Activated naive CD8-positive, alpha-beta T cell treated with anti-CD3 and anti-CD28 coated beads for 36 hours (primary cell): ENCODE measurements at places on chromosomes 2 and 18. TPM values are rescaled to one million over a fixed set of nuclear protein-coding genes. Genes with fewer than 3 reads are reported as not detected.

- no peak for DNase-seq
Observed at GRCh38 chr18:3360211-3360610, 89.8 kb upstream of the TGIF1 start.

The LRRTM1 gene
- not detected for total RNA-seq

DNA sequence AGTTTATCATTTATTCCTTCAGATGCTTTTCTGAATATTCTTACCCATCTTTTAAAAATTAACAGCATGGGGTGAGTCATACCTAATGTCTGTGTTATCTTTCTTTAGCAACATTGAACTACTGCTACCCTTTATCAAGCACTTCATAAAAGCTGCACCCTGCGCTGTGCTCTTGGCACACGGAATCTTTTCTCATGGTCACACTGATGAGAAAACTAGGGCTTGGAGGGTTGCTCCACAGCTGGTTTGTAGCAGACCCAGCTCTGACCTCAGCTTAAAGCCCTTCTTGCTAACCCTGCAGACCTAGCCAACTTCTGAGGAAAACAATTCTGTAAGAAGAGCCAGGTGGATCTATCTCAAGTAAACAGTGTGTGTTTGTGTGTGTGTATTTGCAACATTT is 106.3 kb downstream of the RNF144A start:
- no peak for DNase-seq

DNA sequence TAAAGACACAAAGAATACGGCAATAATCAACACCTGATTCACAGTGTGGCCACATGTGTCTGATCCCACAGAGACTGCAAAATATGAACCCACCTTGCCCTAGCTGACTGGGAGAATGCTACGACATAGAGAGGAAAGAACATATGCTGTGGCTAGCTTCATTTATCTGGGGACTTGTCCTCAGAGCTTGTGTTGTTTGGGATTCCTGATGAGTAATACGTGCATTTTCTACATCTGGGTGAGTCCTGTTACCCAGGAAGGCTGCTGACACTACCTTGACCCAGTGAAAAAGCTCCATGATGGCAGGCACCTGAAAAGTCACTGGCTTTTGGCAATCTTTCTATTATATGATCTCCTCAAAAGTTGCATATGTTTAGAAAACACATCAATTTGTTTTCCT is 427.7 kb upstream of the LYPD1 start:
- no peak for DNase-seq

GRCh38 chr2:232348936-232349335 is 29.6 kb upstream of the ALPP start:
- DNase-seq: no peak

The TAF4B gene
- total RNA-seq: 20.6 TPM

- no peak for DNase-seq
Observed at GRCh38 chr2:218123986-218124385, 1.8 kb upstream of the CXCR2 start.

DNA sequence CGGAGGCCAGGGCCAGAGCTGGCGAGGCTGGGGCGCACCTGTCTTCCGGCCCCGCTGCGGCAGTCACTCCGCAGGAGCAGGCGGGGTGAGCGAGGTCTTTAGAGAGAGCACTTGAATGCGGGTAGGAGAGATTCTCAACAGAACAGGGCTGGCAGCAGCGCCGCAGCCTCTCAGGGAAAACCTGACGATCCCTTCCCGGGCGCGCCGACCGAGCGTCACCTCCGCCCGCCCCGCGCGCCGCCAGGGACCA is 526 bp downstream of the PRKRA start:
- no peak for DNase-seq

DNA sequence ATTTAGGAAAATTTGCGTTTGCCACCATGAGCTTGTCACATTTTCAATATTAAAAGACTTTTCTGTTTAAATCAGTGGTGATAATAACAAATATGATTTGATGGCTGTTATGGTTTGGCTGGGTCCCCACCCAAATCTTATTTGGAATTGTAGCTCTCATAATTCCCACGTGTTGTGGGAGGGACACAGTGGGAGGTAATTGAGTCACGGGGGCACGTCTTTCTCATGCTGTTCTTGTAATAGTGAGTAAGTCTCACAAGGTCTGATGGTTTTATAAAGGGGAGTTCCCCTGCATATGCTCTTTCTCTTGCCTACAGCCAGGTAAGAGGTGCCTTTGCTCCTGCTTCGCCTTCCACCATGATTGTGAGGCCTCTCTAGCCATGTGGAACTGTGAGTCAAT is 83.4 kb upstream of the RGPD4 start:
- no peak for DNase-seq

The SLC5A7 gene
- total RNA-seq: not detected

DNA sequence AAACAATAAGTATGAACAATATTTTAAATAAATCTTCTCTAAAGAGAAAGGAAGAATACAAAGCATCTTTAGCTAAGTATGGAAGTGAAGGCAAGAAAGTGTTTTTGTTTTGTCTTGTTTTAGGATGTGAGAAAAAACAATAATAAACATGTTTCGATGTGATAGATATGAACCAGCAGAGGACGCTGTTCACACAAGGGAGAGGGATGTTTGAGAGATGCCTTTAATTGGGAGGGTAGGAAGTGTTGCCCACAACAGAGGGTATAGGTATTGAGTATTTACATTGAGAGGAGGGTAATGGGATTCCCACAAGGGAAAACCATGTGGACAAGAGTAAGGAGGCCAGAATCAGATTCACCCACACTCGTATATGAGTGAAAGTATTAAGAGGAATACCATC is 55.1 kb downstream of the CDH19 start:
- DNase-seq: no peak

The ALPG gene
- total RNA-seq: not detected

The DSC1 gene
- total RNA-seq: 1.1 TPM

DNA sequence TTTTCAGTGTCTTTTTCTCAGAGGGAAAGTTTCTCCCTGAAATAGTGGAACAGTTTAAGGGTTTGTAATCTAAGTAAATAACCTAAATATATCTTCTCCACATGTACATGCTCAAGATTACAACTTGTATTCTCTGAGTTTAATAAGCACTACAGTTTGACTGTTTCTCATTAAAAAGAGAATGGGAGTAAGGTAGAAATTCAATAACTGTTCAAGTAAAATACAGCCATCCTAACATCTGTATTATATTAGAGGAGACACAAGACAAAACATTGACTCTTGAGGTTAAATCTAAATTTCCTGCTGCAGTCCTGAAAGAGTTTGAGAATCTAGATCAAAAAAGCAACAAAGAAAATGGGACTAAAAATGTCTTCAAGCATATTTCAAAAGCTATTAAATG is 73.0 kb upstream of the ZNF397 start:
- no peak for DNase-seq

- DNase-seq: no peak
Observed at GRCh38 chr2:217058791-217059755, 199.2 kb upstream of the TNP1 start.

DNA sequence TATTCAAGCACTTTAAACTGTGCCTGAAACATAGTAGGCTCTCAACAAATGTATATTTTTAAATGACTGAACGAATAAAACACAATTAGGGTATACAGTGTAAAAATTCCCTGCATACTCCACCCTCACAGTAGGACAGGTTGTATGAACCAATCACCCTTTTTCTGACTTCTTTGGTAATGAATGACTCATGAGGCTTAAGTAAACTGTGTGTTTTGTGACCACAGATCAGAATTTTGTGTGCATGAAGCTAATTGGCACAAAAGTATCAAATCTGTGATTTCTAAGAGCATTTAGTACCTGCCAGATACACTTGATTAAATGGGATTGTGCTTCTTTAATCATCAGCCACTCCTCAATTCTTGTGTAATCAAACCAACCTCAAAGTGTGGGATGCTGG is 109.9 kb upstream of the MAP4K3 start:
- no peak for DNase-seq

GRCh38 chr2:133561045-133561852 is 7.0 kb downstream of the NCKAP5 start:
- DNase-seq: no peak

DNA sequence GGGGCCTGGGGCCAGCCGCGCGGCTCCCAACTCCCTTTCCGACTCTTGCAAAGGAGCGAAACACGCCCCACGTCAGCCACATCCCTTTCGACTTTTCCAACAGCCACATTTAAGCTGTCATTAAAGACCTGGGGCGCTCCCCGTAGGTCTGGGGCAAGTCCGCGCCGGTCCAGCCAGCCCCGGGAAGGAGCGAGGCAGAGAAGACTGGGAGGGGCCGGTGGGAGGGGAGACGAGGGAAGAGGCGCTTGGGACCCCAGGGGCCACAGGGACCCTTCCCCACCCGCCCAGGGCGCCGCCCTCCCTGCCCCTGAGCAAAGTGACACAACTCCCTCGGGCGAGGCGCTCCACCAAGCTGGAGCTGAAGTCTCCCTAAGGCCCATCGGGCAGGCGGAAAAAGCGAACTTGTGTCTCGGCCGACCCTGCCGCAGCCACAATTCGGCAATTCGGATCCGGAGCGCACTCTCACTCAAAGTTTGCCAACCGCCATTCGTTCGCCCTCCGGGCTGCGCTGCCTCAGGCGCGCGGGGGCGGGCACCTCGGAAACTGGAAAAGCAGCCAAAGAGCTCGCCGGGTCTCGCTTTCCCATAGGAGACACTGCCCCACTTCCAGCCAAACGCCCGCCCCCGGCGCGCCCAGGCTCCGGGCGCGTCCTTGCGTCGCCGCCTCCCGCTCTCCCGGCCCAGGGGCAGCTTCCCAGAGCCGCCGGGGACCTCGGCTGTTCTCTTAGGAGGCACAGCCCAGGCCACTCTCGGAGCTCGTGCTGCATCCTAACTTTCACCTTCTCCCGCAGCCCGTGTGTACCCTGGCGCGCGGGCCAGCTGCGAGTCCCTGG is 1.1 kb upstream of the KCTD1 start:
- DNase-seq: peak; percentile 22

DNA sequence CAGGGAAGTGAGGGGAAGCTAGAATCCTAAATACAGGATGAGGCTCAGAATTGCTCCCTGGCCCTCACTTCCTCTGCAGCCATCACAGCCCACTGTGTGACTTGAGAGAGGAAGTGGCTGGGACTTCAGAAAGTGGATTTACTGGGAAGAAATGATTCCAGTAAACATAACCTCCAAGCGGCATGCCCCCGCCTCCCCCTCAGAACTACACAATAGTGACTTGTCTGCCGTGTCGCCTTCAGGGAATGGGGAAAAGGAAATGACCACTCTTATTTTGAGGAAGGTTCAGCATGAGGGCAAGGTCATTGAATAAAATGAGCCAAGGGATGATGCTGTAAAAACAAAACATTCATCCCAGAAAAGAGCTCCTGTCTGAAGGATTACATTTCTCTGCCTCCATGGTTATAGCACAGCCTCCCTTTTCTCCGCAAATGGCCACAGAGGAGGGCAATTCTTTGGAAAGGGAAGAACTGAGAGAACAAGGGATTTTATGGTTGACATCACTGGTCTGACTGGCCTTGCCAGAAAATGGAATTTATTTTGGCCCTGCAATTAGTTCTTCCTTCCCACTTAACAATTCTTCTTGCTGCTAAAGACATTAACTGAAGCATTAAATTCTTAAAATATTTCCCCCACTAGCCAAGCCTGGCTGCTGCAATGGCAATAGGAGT is 78.9 kb upstream of the DAPL1 start:
- DNase-seq: no peak

GRCh38 chr18:78713069-78713468 is 266.5 kb upstream of the SALL3 start:
- no peak for DNase-seq

DNA sequence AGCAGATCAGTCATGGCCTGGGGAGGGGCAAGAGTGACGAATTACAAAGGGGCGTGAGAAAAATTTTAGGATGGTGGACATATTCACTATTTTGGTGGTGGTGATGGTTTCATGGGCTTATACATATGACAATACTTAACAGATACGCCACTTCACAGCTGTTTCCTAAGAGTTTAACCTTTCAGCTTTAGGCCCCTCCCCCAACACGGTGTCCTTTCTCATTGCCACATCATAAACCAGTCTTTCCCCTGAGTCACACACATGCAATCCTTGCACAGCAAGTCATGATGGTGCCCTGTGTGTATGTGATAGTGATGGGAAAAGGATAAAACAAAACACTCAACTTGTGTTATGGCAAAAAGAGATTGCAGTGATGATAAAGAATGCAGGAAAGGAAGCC is 47.6 kb upstream of the IL1R1 start:
- peak; percentile 33 for DNase-seq

- no peak for DNase-seq
Observed at GRCh38 chr2:128691526-128691925, 372.9 kb upstream of the HS6ST1 start.

The CTAGE1 gene
- total RNA-seq: not detected

GRCh38 chr2:5713101-5713500 is 20.9 kb downstream of the SOX11 start:
- DNase-seq: no peak

DNA sequence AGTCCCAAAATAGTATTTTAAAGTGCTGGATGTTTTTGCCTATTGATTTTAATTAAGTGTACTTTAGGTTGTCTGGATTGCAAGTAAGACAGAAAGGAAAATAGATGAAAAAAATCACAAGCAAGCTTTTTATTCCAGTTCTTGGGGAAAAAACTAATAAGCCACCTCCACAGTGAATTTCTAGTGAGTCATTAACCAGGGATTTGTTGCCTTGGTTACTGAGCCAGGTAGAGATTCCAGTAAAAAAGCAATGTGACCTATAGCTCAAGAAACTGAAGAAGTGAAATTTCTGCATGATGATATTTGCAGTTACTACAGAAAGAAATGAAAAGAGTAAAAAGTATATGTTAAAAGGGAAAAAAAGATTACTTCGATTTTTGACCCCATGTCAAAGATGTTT is 160.6 kb downstream of the METTL4 start:
- DNase-seq: no peak

GRCh38 chr2:29213888-29214291 is 98.7 kb downstream of the CLIP4 start:
- DNase-seq: no peak

The TRAPPC8 gene
- total RNA-seq: 24.3 TPM

DNA sequence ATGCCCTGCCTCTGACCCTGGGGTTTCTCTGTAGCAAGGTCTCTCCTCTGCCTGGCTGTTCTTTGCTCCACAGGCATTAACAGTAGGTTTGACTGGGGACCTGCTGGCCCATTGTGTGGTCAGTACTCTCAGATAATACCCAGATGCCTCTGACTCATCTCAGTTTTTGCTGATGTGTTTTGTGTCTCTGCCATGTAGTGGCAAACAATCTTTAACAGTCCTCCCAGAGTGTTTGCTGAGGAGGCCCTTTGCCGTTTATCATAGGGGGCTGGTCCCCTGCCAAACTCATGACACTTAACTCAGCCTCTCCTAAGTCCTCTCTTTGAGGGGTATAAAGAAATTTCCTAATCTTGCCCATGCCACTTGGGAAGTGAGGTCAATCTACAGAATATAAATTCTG is 793.7 kb upstream of the FANCL start:
- no peak for DNase-seq
